Astrocyte (in vitro differentiated cells and primary cell): ENCODE measurements at places on chromosomes 5 and 9. TPM values are rescaled to one million over a fixed set of nuclear protein-coding genes. Genes with fewer than 3 reads are reported as not detected.

The ANKRD34B gene
- total RNA-seq: 0.10 and 0.20 TPM in 2 replicates

The LHX3 gene
- total RNA-seq: not detected in 2 replicates

GRCh38 chr5:170534177-170534576 lies 30.4 kb downstream of the KCNIP1 start:
- no peak for DNase-seq
- H3K36me3 ChIP-seq: no peaks in the 10 kb centered on the region
- H3K4me1 ChIP-seq: no peaks in the 10 kb centered on the region
- H3K4me3 ChIP-seq: no peak overlapping the region
- peaks cover 10% of the 10 kb centered on the region for H3K27me3 ChIP-seq
- H3K27ac ChIP-seq: no peak overlapping the region

DNA sequence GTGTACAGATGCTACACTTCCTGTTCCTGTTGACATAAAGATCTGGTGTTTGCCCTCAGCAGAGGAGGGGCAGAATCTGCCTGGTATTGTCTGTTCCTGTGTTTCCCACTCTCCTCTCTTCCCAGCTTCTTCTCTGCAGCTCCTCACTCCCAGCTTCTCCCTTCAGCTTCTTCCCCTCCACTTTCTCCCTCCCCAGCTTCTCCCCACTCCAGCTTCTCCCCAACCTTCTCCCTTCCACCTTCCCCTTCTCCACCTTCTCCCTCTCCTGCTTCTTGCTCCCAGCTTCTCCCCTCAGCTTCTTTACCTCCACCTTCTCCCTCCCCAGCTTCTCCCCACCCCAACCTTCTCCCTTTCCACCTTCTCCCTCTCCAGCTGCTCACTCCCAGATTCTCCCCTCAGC lies 148.9 kb upstream of the IRX2 start:
- no peaks in the 10 kb centered on the region for H3K27me3 ChIP-seq
- H3K4me3 ChIP-seq: no peak overlapping the region
- H3K27ac ChIP-seq: no peak overlapping the region
- DNase-seq: no peak

DNA sequence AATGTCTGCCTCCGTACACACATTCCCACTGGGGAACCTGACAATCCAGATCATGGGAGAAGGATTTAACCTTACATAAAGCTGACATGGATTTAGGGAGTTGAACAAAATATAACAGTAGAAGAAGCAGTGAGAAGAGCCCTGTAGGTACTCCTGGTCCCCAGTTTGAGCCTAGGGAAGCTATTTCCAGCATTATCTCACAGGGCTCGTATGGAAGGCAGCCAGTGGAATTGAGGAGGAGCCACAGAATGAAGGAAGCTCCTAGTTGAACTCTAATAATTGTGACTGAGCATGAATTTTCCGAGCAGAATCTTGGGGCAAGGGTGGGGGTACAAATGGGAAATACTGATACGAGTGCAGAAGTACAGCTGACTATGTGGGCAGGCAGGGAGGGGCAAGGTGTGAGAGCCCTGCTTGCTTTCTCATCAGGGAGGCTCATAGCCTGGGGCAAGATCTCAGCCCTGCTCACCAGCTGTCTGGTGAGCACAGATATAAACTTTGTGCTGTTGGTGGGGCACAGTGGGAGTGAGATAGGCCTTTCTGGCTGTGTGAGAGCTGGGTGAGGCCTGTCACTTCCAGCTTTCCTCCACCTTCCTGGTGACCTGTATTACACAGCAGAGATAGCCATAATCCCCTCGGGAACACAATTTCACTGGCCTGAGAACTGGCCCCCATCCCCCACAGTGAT lies 290.7 kb upstream of the IL12B start:
- no peak for DNase-seq
- no peak overlapping the region for H3K27ac ChIP-seq
- no peaks in the 10 kb centered on the region for H3K4me1 ChIP-seq
- H3K4me3 ChIP-seq: no peak overlapping the region
- H3K36me3 ChIP-seq: no peaks in the 10 kb centered on the region
